ENCODE measurements at places on chromosomes 11 and 22.

GRCh38 chr11:12746593-12747097 is 72.4 kb downstream of the TEAD1 start:
- H3K4me3 ChIP-seq, result no peak overlapping the region
- H3K4me1 ChIP-seq, result no peaks in the 10 kb centered on the region
- H3K27ac ChIP-seq, result no peak overlapping the region

- H3K27me3 ChIP-seq, result no peaks in the 10 kb centered on the region
- no peak for DNase-seq
- no peak overlapping the region for H3K27ac ChIP-seq
- H3K36me3 ChIP-seq, result no peaks in the 10 kb centered on the region
Measured at GRCh38 chr22:42363892-42364291, 68.3 kb downstream of the NFAM1 start.

DNA sequence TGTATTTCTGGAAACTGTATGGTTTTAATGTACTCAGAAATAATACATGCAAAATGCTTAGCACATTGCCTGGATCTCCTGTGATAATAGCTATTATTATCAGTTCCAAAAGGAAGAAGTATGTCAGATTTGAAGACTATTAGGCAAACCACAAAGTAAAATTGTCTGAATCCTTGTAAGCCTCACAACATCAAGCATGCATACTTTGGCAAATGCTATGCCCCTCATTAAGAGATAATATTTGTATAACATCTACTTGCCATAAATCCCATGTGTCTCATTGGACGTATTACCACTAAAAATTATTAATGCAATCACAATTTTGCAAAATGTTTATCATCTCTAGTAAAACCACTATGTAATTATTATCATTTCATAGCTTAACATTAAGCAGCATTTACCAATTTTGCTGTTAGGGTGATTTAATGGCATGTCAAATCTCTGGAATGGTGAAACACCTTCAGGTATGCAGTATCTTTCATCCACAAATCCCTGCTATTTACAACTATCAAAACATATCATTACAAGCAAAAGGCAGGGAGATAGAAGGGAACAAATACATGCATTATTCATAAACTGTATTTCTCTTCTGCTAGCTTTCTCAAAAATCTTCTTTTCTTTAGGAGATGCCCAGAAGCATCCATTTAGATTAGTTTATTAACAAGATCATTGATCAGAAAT is 974.6 kb upstream of the RAG2 start:
- H3K36me3 ChIP-seq, result no peaks in the 10 kb centered on the region
- no peaks in the 10 kb centered on the region for H3K27me3 ChIP-seq
- H3K27ac ChIP-seq, result no peak overlapping the region
- no peak for DNase-seq

DNA sequence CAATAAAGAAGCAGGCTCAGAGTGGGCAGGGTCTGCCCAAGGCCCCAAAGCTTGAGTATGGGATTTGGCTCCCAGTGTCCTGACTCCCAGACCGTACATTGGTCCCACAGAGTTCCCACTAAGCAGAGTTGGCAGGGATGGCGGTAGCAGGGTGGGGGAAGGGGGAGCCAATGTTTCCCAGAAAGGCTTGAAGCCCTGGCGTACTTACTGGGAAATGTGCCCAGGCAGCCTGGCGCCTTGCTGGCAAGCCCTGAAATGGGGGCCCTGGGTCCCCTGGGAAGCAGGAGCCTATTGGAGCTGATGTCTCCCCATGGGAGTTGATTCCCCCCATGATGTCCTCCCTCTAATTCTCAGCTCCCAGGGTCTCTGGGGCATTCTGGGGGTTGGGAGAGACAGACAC is 9.3 kb downstream of the ARHGEF17 start:
- DNase-seq, result peak; percentile 40
- H3K4me1 ChIP-seq, result no peaks in the 10 kb centered on the region
- H3K27me3 ChIP-seq, result no peaks in the 10 kb centered on the region
- H3K36me3 ChIP-seq, result no peaks in the 10 kb centered on the region
- H3K27ac ChIP-seq, result peak overlapping the region; percentile 68

GRCh38 chr22:39727541-39727940 is 157.0 kb downstream of the CACNA1I start:
- H3K27ac ChIP-seq, result no peak overlapping the region
- no peaks in the 10 kb centered on the region for H3K27me3 ChIP-seq
- H3K36me3 ChIP-seq, result no peaks in the 10 kb centered on the region
- no peaks in the 10 kb centered on the region for H3K4me1 ChIP-seq

GRCh38 chr11:76783896-76784813 is 999 bp downstream of the TSKU start:
- peak; percentile 50 for DNase-seq
- no peaks in the 10 kb centered on the region for H3K36me3 ChIP-seq
- no peaks in the 10 kb centered on the region for H3K27me3 ChIP-seq
- H3K27ac ChIP-seq, result peak overlapping the region; percentile 93
- peaks cover 6% of the 10 kb centered on the region for H3K4me1 ChIP-seq

GRCh38 chr22:45670981-45671782 is 452 bp upstream of the ATXN10 start:
- no peaks in the 10 kb centered on the region for H3K36me3 ChIP-seq
- no peaks in the 10 kb centered on the region for H3K27me3 ChIP-seq
- H3K27ac ChIP-seq, result peak overlapping the region; percentile 85
- no peaks in the 10 kb centered on the region for H3K4me1 ChIP-seq
- peak overlapping the region; percentile 83 for H3K4me3 ChIP-seq
- no peak for DNase-seq

DNA sequence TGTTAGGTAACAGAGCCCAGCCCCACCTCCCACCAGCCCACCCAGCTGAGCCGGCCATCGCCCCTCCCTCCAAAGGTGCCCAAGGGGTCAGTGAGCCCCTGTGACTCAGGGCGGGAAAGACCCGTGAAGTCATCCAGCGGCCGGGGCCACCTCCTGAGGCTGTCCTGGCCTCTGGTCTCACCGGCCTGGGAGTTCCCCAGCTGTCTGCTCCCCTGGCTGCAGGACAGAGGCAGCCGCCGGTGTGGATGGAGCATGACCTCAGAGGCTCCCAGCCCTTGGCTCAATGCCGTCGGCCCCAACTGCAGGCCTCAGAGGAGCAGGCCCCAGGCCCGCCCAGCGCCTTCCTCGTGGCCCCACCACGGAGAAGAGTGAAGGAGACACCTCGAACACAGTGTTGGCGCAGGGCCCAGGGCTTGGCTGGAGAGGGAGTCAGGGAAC is 28.7 kb downstream of the RPL3 start:
- no peaks in the 10 kb centered on the region for H3K27me3 ChIP-seq
- no peaks in the 10 kb centered on the region for H3K36me3 ChIP-seq
- H3K4me1 ChIP-seq, result peaks cover 23% of the 10 kb centered on the region
- no peak overlapping the region for H3K4me3 ChIP-seq
- peak overlapping the region; percentile 71 for H3K27ac ChIP-seq

DNA sequence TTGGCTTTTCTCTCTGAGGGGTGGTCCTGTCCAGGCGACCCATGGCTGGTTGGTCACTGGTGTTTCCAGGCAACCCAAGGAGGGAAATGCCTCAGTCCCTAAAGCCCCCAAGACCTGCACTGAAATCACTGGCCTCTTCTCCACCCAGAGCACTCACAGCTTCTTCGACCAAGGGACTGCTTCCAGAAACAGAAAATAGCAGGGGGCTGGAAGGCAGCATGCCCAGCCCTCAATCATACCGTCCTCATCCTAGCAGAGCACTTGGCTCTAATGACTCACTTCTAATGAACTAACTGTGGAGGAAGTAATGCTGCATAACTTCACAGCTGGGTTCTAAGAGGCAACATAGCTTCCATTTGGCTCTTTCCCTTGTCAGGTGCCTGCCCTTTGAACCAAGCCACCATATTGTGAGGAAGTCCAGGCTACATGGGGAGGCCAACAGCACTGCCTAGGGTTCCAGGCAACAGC is 27.6 kb downstream of the DKK3 start:
- H3K27me3 ChIP-seq, result no peaks in the 10 kb centered on the region
- H3K4me3 ChIP-seq, result no peak overlapping the region
- DNase-seq, result no peak
- no peaks in the 10 kb centered on the region for H3K36me3 ChIP-seq
- H3K4me1 ChIP-seq, result no peaks in the 10 kb centered on the region
- peak overlapping the region; percentile 20 for H3K27ac ChIP-seq

GRCh38 chr11:12092714-12093113 is 17.7 kb upstream of the MICAL2 start:
- H3K4me1 ChIP-seq, result no peaks in the 10 kb centered on the region
- no peaks in the 10 kb centered on the region for H3K27me3 ChIP-seq
- H3K27ac ChIP-seq, result no peak overlapping the region
- no peaks in the 10 kb centered on the region for H3K36me3 ChIP-seq

DNA sequence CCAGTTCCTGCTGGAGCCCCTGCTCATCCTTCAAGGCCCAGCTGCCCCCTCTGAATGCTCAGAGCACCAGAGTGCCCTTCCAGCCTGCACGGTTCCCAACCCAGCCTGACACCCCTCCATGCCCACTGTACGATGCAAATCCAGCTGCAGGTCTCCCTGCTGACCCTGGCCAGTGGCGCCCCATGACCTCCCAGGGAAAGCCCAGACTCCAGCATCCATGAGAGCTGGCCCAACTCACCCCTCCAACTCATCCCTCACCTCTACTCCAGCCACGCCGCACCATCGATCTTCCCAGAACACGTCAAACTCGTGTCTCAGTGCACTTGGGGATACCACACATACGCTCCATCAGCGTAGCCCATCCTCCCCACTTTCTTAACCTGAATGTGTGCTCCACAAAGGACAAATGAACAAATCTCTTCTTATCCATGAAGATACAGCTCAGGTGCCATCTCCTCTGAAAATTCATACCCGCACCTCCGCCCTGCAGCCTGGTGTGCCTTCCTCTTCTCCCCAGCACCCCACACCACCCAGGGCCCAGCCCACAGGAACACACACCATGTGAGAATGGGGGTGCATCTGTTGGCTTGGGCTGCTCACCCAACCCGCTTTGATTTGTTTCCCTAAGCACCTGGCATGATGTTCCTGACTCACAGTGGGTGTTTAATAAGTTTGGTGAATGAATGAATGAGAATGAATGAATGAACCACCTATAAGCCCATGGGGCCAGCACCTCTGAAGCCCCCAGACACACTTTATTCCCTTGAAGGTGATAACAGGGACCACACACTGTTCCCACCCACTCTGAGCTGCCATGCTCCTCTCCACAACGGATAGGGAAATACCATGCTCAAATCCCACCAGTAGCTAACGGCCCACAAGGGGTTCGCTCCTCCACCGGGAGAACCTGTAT is 6.2 kb downstream of the PLA2G6 start:
- no peaks in the 10 kb centered on the region for H3K36me3 ChIP-seq
- no peak for DNase-seq
- H3K4me3 ChIP-seq, result no peak overlapping the region

- H3K36me3 ChIP-seq, result no peaks in the 10 kb centered on the region
- DNase-seq, result no peak
- no peaks in the 10 kb centered on the region for H3K4me1 ChIP-seq
- no peak overlapping the region for H3K27ac ChIP-seq
- no peak overlapping the region for H3K4me3 ChIP-seq
Measured at GRCh38 chr11:35104655-35105054, 34.3 kb upstream of the CD44 start.

DNA sequence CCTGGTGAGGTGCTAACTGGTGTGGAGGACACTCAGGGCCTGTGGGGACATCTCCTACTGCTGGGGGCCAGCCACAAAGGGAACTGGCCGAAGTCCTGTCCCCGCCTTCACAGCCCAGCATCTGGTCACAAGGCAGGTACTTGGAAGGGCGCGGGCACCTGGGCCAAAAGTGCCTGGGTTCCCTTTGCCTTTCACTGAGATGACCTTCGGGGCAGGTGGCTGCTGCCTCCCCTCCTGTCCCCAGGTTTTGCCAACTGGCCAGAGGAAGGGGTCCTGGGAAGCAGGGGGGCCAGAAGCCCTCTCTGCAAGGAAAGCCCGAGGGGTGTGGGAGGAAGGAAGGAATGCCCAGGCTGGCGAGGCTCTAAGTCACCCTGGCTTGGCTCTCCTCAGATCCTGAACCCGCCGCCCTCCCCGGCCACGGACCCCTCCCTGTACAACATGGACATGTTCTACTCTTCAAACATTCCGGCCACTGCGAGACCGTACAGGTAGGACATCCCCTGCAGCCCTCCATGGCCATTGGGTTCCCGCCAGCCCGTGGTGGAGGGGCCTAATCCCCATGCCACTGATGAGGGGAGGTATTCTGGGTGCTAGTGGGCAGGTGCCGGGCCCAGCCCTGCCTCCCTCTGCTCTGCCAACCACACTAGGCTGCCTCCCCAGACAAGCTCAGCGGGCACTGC is 14.4 kb upstream of the PPP6R3 start:
- no peaks in the 10 kb centered on the region for H3K27me3 ChIP-seq
- no peak overlapping the region for H3K27ac ChIP-seq
- DNase-seq, result no peak
- H3K4me1 ChIP-seq, result no peaks in the 10 kb centered on the region
- no peaks in the 10 kb centered on the region for H3K36me3 ChIP-seq
- no peak overlapping the region for H3K4me3 ChIP-seq

- peak overlapping the region; percentile 36 for H3K4me3 ChIP-seq
- H3K27me3 ChIP-seq, result no peaks in the 10 kb centered on the region
- no peaks in the 10 kb centered on the region for H3K36me3 ChIP-seq
- H3K4me1 ChIP-seq, result peaks cover 4% of the 10 kb centered on the region
- no peak overlapping the region for H3K27ac ChIP-seq
Measured at GRCh38 chr22:41925783-41926460, 684 bp downstream of the TNFRSF13C start.

Measured in prostate gland (tissue), 2 donors.